ENCODE measurements at places on chromosomes 3 and 15.

GRCh38 chr3:140931801-140932200, 9.8 kb upstream of the SLC25A36 start:
- DNase-seq, result no peak

GRCh38 chr3:48437812-48438211, 2.1 kb downstream of the CCDC51 start:
- no peak for DNase-seq

DNA sequence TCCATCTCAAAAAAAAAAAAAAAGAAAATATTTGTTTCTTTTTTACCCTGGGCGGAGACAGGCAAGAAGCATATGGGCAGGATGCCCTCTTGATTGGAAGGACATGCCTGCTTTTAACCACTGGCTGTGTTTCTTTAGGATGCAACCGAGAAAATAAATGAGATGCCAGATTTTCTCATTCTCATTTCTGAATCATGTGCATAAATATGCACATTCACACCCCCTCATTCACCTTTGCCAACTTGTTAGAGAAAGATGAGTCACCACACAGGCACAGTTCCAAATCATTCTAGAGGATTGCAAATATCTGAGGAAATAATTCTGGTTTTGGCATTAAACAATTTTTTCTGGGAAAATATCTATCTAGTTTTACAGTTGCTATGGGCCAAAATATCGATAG, 3.3 kb downstream of the LIPH start:
- DNase-seq, result no peak

DNA sequence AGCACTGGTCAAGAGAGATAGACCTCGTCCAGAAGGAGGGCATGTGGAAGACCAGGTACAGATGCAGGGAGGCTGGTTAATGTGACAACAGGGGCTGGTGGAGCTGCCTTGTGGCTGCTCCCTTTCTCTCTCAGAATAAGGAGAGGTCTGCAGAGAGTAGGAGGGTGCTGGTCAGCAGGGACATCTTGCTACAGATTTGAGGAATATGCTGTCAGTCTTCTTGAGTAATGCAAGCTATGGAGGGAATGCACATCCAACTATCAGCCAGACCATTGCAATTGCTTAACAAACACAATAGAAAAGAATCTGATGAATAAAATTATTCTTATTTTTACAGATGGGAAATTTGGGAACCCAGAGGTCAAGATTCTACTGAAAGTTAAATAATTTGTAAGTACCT, 20.3 kb upstream of the SIAH2 start:
- no peak for DNase-seq

GRCh38 chr15:80502782-80503181, 98.6 kb downstream of the ARNT2 start:
- DNase-seq, result no peak

GRCh38 chr3:130850044-130850797, 43.7 kb upstream of the ATP2C1 start:
- DNase-seq, result peak; percentile 27

GRCh38 chr3:58464866-58465265, 27.0 kb upstream of the KCTD6 start:
- DNase-seq, result no peak

DNA sequence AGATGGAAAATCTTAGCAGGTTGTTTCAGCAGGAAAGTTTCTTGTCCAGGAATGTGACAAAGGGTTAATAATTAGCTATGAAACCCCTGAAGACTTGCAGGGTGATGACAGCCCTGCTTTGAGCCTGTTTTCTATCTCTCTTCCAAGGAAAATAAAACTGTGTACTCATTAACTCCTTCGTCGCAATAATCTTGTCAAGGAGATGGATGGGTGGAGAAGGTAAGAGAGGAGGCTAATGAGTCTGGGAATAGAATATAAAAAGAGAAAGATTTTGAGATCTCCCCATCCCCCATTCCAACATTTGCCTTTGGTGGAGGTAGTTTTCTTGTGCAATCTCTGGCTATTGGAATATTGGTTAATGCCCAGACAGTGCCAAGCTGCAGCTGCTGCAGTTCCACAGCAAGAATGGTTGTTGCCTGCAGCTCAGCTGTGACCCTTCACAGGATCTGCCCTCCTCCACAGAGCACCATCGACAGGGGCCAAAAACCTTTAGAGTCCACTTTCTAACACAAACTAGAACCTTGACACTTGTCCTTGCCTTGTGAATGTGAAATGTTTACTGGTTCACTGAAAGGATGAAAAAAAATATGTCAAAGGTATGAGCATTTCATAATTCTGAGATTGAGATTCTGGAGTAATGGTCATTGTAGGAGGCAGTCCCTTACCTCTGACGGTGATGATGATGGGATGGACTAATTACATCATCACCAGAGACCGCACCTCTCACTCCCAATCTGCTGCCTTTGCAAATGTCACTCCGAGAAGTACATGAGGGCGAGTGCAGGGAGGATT, 4.2 kb upstream of the LRIG1 start:
- no peak for DNase-seq

- no peak for DNase-seq
These were observed 17.1 kb downstream of the SLC9A9 start for GRCh38 chr3:143831208-143831607.

DNA sequence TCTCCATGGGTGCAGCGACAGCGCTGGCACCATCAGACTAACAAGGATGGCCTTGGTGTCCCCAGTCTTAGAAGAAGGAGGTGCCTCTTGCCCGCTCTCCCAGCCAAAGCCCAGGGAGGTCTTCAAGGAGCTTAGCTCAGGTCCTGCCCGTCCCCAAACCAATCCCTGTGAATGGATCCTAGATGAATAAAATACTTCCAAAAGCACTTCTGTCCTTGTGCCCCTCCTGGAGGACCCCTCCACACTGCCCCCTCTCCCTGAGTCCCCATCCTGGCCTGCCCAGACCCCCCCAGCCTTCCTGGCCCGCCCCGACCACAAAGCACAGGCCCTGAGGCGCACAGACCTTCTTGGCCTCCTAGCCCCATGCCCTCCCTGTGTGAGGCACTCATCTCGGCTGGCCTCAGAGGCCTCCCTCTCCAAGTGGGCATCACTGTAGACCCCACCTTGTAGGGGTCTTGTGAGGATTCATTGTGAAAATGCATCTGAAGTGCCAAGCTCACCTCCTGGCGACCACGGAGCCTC, 8.4 kb downstream of the SLC28A1 start:
- no peak for DNase-seq

- no peak for DNase-seq
These were observed 1186.7 kb upstream of the EPHA6 start for GRCh38 chr3:95627697-95628096.

GRCh38 chr3:14471016-14471415, 68.6 kb downstream of the SLC6A6 start:
- DNase-seq, result no peak

- DNase-seq, result no peak
These were observed 59.1 kb downstream of the CORO2B start for GRCh38 chr15:68637767-68638404.

DNA sequence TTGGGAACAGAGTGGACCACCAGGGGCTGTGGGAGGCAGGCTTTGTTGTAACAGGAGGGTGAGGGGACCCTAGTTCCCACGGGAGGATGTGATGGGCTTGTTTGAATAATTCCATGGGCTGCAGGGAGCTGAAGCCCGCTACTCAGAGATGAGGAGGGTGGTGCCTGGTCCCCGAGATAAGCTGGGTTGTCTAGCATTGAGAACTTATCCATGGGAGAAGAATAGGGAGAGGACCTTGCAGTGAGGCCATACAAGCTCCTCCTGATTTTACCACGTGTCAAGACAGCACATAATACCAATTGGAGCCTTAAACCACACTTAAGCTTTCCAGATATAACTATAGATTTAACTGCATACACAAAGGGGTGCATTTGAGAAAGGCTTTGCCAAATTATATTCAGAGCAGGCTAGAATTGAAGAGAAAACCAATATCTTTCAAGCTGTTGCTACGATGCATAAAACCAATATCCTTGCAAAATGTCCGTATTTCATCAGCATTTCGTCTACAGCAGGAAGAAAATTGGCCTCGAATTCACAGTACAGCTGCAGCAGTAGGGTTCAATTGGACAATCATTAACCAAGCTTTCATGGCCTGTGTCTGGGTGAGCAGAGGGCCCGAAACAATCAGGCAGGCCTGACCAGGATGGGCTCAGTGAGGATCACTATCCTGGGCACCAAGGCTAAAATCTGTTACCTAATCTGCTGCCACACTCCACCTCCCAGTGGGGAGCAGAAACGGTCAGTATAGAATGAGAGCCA, 500.7 kb downstream of the OCA2 start:
- no peak for DNase-seq

DNA sequence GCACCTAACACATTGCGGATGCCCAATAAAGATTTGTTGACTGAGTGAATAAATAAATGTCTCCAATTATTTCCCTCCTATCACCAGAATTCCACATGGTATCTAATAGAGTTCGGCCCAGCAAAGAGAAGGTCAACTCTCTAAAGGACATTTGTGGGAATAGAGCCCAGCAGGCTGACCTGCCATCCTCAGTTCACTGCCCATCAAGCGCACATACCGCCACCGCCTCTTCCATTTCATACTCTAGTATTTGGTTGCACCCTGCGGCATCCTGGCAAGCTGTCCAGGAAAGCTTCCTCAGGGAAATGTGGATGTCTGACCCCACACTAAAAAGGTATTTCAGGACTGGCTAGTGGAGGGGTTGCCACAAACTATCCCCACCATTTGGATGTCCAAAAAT, 29.8 kb upstream of the DLG1 start:
- no peak for DNase-seq

- DNase-seq, result no peak
These were observed 11.3 kb upstream of the IL12A start for GRCh38 chr3:159977295-159977694.

GRCh38 chr15:42152196-42152920, 4.1 kb downstream of the PLA2G4F start:
- no peak for DNase-seq

DNA sequence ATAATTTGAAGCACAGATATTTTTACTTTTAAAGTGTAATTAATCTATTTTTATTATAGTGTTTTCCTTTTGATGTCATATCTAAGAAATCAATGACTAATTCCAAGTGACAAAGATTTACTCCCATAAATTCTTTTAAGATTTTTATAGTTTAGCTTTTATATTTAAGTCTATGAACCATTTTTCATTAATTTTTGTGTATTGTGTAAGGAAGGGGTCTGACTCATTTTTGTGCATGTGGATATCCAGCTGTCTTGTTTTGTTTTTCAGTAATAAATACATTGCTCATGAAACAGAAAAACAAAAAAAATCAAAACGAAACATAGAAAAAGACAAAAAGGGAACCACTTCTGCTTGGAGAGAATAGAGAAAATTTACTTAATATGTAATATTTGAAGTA, 145.1 kb downstream of the EPHA6 start:
- no peak for DNase-seq
